ENCODE measurements at places on chromosomes 3 and 15.

GRCh38 chr3:38153221-38153620 lies 12.1 kb upstream of the OXSR1 start:
- DNase-seq = no peak

DNA sequence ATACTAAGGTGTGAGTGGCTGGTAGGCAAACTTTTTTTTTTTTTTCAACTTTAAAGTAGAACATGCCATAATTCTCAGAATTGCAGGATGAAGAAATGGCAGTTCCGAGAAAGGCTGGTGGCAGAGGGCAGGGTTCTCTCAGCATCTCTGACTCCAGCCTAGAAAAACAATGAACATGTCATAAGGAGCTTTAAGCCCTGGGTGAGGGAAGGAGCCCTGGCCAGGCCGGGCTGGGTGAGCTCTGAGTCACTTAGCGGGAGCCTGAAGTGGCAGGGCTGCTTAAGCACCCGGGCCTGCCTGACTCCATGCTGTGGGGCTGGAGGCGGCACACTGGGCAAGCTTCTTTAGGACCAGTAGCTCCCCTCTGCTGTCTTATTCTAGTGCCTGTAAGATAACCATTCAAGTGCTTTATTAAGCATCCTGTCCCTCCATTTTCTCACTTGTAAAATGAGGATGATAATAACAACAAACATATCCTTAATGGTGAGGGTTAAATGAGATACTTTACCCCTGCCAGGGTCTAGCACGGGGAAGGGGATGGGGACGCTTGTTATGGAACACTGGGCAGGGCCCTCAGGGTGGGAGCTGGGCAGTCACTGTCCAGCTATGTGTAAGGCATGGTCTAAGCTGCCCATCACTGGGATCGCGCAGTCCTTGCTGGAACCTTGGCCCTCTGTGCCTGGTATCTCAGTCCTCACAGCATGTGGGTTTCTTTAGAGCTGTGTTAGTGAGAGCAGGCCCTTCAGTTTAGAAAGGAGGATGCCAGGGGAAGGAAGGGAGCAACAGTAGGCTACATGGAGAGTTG lies 18.4 kb downstream of the SMAD6 start:
- peak; percentile 32 for DNase-seq

DNA sequence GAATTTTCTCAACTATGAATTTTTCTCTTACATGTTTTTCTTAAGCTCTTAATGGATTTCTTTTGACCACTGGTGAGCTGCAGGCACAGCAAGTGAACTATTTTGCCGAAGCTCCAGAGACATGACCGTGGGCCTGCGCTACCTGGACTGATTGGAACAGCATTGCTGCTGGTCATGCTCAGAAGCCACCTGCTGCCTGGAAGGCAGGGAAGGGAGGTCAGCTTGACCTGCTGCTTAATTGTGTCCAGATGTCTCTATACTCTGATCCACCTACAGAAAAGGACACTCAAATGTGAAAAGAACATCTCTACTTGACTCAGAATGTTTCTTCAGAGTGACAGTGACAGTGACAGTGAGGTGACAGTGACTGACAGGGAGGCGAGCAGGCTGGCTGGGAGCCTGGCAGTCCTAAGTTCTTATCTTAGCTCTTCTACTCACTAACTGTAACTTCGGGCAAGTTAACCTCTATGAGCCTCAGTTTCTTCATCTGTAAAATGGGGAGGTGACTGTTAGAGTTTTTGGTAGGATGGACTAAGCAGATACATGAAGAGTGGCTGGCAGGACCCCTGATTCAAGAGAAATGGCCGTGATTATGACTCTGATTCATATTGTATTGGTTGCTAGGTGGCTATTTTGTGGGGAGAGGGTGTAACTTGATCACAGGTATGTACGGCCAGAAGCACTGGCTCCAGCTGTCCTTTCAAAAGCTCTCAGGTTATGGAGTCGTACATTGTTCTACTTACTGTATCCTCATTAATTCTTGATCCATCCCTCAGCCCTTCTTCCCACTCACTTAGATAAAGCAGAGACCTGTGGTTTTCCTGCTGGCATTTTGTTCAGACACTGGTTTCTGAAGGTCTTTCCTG lies 54.8 kb upstream of the DLG1 start:
- DNase-seq = no peak

DNA sequence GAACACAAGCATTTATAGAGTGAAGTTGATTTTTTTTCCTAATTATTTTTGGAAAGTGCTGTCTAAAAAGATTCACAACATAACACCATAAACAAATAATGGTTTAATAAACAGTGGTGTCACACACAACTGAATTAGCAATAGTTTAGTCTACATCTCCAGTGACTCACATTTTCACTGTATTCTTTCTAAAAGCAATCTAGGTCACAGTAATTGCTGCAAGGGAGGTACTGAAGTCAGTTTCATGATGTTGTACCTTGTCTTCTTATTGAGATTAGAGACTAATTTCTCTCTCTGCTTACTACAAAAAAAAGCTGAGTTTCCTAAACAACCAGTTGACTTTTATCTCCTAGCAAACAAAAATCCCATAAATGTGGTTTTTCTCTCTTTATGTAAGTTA lies 29.6 kb downstream of the PLSCR4 start:
- DNase-seq = no peak

GRCh38 chr3:119652306-119653033 lies 7.9 kb downstream of the POPDC2 start:
- DNase-seq = no peak

Data from CD4-positive, alpha-beta T cell treated with Interleukin-2 at 100 ng/mL for 4 hours (primary cell).